Psoas muscle (tissue), 8 donors: ENCODE measurements at places on chromosomes 7 and 10.
A peak's percentile ranks its signal among the peaks of the same experiment; 100 is the strongest.

GRCh38 chr7:151455690-151456089, 15.7 kb upstream of the CRYGN start:
- DNase-seq: no peak
- H3K27me3 ChIP-seq: no peaks in the 10 kb centered on the region
- H3K4me1 ChIP-seq: peaks cover 14% of the 10 kb centered on the region
- H3K36me3 ChIP-seq: no peaks in the 10 kb centered on the region

GRCh38 chr10:11392776-11393175, 218.7 kb downstream of the USP6NL start:
- H3K27me3 ChIP-seq: no peaks in the 10 kb centered on the region
- H3K4me3 ChIP-seq: no peak overlapping the region

DNA sequence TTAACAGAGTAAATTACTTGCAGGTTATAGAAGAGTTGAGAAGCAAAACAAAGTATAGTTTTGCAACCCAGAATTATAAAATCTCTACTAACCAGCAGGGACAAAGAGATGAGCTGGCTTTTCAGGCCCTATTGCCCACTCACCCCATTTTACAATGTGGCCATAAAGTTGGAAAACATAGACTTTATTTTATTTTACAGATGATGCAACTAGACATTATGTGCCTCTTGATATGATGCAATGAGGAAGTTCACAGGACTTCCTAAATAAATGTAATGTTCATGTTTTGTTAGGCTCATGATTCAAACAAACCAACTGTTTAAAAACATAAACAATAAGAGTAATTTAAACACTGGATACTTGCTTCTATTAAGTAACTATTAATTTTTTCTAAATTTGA, 141.1 kb upstream of the WNT16 start:
- no peak overlapping the region for H3K27ac ChIP-seq
- no peaks in the 10 kb centered on the region for H3K27me3 ChIP-seq
- DNase-seq: no peak
- peaks cover 10% of the 10 kb centered on the region for H3K4me1 ChIP-seq

GRCh38 chr10:124449170-124450011, 444 bp downstream of the NKX1-2 start:
- DNase-seq: no peak
- H3K4me3 ChIP-seq: peak overlapping the region; percentile 56
- H3K27ac ChIP-seq: no peak overlapping the region
- no peaks in the 10 kb centered on the region for H3K36me3 ChIP-seq
- peaks cover 8% of the 10 kb centered on the region for H3K27me3 ChIP-seq

- H3K27me3 ChIP-seq: no peaks in the 10 kb centered on the region
- H3K27ac ChIP-seq: no peak overlapping the region
- H3K4me3 ChIP-seq: no peak overlapping the region
- H3K4me1 ChIP-seq: no peaks in the 10 kb centered on the region
- DNase-seq: peak; percentile 25
These were observed 88.2 kb downstream of the RGS10 start for GRCh38 chr10:119454316-119454715.
